ENCODE measurements at places on chromosomes 3 and 15.

DNA sequence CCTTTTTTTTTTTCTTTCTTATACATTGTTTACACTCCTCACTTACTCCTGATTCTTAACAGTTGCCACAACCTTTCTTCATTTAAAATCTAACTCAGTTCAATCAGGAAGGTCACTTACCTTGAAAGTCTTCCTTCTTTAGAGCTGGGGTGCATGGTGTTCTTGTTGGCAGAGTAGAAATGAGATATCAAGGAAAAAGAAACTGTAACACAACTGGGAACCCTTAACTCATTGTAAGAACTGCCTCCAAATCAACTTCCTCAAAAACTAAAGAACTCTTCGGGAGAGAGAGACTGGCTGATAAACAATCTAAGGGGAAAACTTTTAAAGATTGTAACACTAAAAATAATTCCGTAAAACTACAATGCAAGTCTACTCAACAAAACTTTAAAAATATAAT is 1.4 kb upstream of the APPL1 start:
- DNase-seq: no peak

GRCh38 chr15:99504071-99504822 is 61.5 kb upstream of the MEF2A start:
- no peak for DNase-seq

DNA sequence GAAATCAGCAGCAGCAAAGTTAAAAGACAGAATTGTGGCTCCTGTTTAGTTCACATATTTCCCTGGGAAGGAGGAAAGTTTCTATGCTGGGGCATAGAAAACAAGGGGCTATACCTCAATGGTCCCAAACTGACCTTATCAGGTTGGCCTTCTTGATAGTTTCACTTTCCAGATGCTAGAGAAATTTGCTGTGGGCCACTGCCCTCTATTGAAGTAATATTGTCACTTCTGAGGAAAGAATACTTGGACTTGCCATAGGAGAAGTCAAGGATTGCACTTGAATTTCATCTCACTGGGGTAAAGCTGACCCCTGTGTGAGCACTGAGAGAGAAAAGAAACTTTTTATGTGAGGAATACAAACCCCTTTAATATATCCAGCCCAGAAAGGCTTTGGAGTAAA is 49.3 kb upstream of the XCR1 start:
- no peak for DNase-seq

GRCh38 chr15:82900511-82901060 is 51.9 kb downstream of the HOMER2 start:
- DNase-seq: no peak

DNA sequence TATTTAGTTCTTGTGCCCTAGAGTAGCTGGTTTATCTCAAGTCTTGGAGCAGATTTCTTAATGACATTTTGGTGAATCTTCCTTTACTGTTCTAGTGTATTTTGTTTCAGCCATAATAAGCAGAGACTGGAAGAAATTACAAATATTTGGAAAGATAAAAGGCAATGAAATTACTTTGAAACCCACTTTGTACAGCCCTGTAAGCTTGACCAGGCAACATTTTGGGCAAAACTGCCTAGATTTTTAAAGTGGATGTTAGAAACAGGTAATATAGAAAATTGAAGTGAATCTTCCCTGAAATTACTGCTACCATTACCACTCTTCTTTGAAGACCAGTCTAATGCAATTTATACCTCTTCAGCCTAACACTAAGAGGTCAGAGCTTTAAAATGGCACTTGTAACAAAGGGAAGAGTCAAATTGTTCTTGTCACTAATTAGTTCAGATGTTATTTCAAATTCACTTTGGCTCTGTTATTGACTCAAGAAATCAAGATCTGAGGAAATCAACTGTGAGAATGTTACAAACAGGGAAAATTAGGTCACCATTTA is 589.4 kb downstream of the NLGN1 start:
- DNase-seq: no peak

DNA sequence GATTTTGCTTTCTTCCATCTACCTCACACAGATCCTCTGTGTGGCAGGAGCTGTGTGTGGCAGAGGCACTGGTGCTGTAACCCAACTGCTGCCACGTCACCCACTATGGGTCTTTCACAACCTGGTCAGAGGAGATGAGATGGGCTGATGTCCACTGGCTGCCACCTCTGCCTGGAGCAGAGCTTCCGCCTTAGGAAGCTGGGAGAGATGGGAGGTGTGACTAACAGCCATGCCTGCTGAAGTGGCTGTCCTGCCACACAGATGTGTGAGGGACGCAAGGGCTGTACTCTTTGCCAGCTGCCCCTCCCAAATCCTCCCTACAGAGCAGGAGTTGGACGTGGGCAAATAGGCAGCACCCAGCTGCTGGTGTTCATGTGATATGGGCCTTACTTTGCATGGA is 329.5 kb downstream of the GABRB3 start:
- no peak for DNase-seq

DNA sequence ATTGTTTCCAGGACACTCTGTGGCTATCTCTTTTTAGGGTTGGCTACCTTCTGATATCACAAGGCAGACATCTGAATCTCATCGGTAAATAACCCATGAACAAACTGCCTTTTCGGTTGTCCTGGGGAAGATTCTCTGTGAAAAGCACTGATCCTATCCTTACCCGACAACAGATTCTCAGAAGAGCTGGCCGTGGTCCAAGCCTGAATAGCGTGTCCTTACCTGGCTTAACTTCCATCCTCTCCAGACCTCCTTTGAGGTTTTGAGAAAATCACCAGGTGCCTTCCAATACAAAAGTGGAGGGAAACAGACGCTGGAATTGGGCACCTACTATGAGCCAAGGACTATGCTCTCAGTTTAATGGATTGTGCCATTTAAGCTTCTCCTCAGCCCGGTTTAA is 87.4 kb upstream of the ARHGEF3 start:
- DNase-seq: no peak

DNA sequence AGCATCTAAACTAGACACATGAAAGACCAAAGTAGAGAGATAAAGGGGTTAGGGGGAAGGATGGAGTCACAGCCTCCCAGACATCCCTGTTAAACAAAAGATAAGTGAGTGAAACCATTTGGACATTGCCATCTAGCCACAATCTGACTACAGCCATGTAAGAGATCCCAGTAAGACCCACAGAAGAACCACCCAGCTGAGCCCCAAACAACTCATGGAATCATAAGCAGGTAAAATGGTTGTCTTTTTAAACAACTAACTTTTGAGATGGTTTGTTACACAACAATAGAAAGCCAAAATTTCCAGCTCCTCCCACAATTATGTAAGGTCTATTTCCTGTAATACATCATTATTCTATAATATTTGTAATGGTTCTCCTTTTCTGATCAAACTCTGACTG is 437.5 kb downstream of the IGSF11 start:
- DNase-seq: no peak

- no peak for DNase-seq
These were observed 98.8 kb downstream of the AKAP13 start for GRCh38 chr15:85479071-85479647.

GRCh38 chr3:131053043-131053859 is 26.6 kb downstream of the NEK11 start:
- no peak for DNase-seq

GRCh38 chr3:169165196-169166158 is 498.0 kb downstream of the MECOM start:
- DNase-seq: no peak

GRCh38 chr3:44111482-44111881 is 130.2 kb upstream of the TOPAZ1 start:
- no peak for DNase-seq

- no peak for DNase-seq
These were observed 76.2 kb downstream of the MB21D2 start for GRCh38 chr3:192841428-192841827.

Measured in stimulated activated CD4-positive, alpha-beta T cell treated with anti-CD3 and anti-CD28 coated beads, TNF-alpha, amount 100 ng/mL, for 4 hours (primary cell).